ENCODE measurements at places on chromosomes 7 and 10. TPM values are rescaled to one million over a fixed set of nuclear protein-coding genes. Genes with fewer than 3 reads are reported as not detected.

PRPS1L1 gene
- total RNA-seq = not detected

SLC18A3 gene
- not detected for total RNA-seq

NMT2 gene
- total RNA-seq = 12.5 TPM

COL28A1 gene
- 0.17 TPM for total RNA-seq

CPA2 gene
- 0.17 TPM for total RNA-seq

Measured in mammary epithelial cell (primary cell).